GM04503 (cell line): ENCODE measurements at places on chromosomes 13 and 19.
A peak's percentile ranks its signal among the peaks of the same experiment; 100 is the strongest.

DNA sequence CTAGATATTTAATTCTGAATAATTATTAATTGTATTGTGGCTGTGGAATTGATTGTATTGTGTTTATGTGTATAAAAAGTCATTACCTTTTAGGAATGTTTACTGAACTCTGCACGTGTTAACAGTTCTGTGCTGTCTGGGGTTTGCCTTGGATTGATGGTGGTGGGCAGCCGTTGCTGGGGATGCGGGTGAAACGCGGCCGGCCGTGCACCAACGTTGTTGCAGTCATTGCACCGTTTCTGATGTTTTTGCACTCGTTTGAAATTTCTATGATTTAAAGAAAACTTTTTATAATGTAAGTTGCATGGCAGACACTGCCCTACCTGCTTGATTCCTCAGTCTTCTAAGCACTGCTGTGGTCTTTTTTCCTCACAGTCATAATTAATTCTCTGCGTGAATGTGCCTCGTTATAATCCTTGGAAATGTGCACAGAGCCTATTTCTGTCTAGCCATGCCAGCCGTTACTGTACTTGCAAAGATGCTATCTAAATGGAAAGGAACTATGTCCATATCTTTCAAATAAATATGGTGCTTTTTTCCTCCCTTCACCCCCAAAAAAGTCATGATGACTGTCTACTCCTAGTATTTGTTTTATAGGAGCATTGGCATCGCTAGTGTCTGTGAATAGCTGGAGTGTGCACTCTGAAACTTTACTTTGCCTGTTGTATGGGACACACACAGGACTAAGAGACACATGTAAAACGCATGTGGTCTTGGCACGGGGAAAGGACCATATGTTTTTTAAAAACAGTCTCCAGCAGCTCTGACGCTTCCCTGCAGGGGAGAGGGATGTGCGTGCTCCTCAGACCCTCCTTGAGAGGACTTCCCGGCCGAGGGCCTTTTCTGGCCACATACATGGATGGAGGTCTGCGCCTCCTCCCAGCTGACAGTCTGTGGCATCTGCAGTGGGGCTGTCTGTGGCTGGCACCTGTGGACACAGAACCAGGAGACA is 40.7 kb upstream of the MCF2L start:
- DNase-seq: no peak

DNA sequence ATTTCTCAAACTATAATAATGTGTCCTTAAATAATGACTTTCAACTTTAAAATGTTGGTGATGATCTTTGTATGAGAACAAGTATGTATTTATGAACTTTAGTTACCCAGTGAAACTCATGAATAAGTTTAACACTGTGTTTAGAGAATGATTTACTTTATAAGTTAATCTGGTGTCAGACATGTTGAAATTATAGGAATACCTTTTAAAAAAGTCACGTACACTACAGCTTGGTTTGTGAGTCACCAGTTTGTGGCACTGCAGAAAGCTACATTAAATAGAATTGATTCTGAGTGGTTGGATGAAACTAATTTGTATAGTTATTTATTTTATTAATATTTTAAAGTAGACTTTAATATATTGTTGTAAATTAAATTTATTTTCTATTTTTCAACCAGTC is 1366.2 kb upstream of the PCDH20 start:
- no peak for DNase-seq

- no peak for DNase-seq
These were observed 1.9 kb downstream of the C2CD4C start for GRCh38 chr19:406971-407510.

GRCh38 chr13:71624653-71625600 is 242.1 kb downstream of the DACH1 start:
- DNase-seq: no peak

DNA sequence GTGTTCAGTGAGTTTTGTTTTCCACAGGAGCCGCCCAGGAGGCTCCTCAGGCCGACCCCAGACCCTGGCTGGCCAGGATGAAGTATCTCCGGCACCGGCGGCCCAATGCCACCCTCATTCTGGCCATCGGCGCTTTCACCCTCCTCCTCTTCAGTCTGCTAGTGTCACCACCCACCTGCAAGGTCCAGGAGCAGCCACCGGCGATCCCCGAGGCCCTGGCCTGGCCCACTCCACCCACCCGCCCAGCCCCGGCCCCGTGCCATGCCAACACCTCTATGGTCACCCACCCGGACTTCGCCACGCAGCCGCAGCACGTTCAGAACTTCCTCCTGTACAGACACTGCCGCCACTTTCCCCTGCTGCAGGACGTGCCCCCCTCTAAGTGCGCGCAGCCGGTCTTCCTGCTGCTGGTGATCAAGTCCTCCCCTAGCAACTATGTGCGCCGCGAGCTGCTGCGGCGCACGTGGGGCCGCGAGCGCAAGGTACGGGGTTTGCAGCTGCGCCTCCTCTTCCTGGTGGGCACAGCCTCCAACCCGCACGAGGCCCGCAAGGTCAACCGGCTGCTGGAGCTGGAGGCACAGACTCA is 12.9 kb downstream of the B3GNT3 start:
- no peak for DNase-seq

- DNase-seq: no peak
These were observed 25.9 kb downstream of the C2CD4C start for GRCh38 chr19:383040-383439.

DNA sequence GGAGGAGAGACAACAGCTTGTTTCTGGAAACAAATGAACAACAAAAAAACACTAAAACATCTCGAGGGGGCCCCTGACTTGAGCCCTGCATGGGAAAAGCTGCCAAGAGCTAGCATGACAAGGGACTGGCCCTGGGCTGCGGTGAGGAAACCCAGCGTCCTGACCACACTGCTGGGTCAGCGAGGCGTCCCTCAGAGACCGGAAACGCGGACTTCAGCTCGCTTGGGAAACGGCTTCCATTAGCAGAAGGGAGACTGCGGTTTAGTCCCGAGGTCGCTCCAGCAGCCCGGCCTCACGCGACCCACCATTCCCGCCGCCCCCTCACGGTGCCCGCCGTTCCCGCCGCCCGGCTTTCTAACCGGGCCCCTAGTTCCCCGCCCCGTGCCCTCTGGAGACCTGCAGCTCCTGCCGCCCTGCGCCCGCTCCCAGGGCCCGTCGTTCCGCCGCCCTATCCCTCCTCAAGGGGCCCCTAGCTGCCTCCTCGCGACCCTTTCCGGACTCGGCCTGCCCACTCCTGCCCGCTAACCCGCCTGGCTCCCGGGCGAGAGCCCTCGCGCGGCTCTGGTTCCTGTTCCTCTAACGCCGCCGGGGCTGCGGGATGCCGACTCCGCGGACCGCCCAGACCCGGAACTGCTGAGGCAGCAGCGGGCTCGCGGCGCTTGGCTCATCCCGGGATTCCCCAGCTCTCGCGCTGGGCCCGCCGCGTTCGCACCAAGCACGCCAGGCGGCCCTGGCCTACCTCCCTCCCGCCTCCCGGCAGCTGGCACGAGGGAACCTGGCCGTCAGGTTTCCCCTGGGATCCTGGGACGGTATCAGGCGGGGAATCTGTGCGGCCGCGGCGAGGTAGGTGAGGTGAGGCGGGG is at the start of gene CCDC122:
Gene CCDC122 (minus strand): TSS at position 849 of the 863 bp plus-strand sequence. CDS start 10,364 bp downstream, outside the sequence.
- DNase-seq: peak; percentile 59

DNA sequence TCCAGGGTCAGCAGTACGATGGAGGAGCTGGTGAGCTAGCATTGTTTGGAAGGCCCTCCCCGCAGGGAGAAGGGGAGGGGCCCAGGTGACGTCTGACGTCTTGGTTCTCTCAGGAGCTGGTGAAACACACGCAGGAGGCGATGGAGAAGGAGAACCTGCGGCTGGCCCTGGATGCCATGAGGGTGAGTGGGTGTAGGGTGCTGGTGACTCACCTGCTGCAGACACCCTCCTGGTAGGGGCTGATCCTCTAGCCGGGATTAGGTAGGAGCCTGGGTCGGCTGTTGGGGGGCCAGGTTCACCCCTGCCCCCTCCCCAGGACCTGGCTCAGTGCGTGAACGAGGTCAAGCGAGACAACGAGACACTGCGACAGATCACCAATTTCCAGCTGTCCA is 55.8 kb downstream of the VAV1 start:
- DNase-seq: no peak

DNA sequence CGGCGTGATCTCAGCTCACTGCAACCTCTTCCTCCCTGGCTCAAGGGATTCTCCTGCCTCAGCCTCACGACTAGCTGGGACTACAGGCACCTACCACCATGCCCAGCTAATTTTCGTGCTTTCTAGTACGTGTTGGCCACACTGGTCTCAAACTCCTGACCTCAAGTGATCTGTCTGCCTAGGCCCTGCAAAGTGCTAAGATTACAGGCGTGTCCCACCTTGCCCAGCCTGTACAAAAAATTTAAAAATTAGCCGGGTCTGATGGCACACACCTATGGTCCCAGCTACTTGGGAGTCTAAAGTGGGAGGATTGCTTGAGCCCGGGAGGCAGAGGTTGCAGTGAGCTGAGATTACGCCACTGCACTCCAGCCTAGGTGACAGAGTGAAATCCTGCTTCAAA is 4.7 kb upstream of the MEX3D start:
- no peak for DNase-seq

DNA sequence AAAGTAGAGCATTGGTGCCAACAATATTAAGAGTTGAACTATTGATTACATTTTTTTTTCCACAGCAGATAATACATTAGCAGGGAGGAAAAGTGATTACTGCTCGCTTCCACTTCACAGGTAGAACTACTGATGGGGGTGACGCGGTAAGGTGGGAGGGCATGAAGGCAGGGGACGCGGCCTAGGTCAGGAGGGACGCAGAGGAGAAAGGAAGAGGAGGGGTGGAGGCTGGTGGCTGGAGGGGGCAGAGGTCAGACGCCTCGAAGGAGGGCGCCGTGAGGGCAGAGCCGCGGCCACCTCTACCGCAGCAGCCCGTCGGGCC is 287 bp upstream of the B3GLCT start:
- no peak for DNase-seq

DNA sequence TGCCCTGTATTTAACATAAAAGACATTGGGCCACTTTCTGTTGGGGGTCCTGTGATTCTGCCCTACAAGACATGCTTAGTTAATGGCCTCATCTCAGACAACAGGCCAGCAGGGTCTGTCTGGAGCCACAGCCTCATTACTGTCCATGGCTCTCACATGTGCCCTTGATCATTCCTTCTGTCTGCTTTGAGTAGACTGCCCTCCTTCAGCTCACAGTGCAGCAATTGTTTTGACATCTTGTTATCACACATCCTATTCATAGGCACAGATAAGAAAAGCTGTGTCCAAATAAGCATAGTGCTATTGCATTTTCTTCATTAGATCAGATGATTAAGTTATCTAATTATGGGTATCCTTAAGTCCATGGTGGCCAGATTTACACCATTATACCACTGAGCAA is 127.9 kb downstream of the KCTD12 start:
- no peak for DNase-seq

- no peak for DNase-seq
These were observed 19.8 kb downstream of the RBM26 start for GRCh38 chr13:79386125-79386826.

DNA sequence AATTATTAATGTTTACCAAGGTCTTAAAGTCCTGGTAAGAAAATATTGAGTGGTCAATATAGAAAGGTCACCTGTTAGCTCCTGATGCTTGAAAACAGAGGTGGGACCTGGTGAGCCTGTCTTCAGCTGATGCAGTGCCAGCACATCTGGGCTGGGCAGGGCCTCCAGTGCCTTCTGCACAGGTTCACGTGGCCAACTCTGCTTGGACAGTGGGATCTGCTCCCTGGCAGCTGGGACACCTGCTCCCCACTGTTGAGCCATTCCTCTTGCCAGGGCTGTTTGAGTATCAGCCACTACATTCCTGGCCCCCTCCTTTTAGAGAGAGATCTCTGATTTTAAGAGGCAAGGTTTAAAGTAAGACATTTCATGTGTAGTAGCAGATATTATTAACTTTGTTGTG is 135.0 kb downstream of the TM9SF2 start:
- no peak for DNase-seq

DNA sequence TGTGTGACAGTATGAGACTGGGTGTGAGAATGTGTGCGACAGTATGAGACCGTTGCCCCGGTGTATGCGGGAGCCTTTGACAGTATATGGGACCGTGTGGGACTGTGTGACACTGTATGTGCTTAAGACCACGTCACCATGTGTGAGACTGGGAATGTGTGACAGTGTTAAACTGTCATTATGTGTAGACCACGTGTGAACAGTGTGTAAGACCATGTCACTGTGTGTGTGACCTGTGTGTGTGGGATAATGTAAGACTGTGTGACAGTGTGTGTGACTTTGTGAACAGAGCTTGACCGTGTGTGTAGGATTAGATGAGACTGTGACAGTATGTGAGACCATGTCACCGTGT is 549 bp downstream of the ZNF583 start:
- no peak for DNase-seq

GRCh38 chr19:18708452-18709231 is 25.2 kb downstream of the CRTC1 start:
- DNase-seq: no peak

GRCh38 chr19:13700621-13701020 is 63.7 kb upstream of the MRI1 start:
- DNase-seq: no peak

GRCh38 chr19:47699360-47699917 is 13.8 kb upstream of the EHD2 start:
- no peak for DNase-seq

DNA sequence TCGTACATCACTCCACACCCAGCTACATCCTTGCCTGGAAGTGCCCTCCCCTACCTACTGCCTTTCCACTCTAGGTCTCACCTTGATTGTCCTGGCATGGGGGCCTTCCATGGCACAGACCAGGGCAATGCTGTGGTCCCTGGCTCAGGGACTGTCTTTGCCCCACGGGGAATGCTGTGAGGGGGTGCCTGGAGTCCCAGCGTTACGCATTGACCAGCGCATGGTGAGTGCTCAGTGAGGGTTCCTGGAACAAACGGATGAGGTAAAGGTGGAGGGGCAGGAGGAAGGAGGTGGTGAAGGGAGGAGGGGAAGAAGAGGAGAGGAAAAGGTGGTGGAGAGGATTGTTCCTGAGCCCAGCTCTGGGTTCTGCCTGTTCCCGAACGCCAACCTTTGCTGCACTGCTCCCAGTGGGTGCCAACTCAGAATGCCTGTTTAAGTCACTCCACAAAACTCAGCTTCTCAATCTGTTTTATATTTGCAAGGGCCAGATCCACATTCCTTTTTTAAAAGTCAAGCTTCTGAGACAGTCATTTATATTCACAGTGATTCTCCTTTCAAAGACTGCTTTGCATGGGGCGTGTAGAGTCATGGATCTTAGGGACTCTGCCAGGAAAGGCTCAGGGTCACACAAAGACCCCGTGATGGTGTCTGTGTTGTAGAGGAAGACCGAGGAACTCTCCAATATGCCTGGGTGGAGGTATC is 40.8 kb downstream of the CHST8 start:
- DNase-seq: no peak

- DNase-seq: no peak
These were observed 73.7 kb downstream of the COG6 start for GRCh38 chr13:39729156-39729555.

GRCh38 chr19:56969759-56970178 is 129.2 kb upstream of the PEG3 start:
- DNase-seq: no peak

- DNase-seq: no peak
These were observed 58.3 kb upstream of the CLDN10 start for GRCh38 chr13:95494082-95494681.

- no peak for DNase-seq
These were observed 121.7 kb downstream of the B3GLCT start for GRCh38 chr13:31321457-31321856.

- DNase-seq: no peak
These were observed 785.0 kb downstream of the SLITRK5 start for GRCh38 chr13:88456151-88456550.
